SK-N-DZ (cell line): ENCODE measurements at places on chromosomes 11 and 22.

DNA sequence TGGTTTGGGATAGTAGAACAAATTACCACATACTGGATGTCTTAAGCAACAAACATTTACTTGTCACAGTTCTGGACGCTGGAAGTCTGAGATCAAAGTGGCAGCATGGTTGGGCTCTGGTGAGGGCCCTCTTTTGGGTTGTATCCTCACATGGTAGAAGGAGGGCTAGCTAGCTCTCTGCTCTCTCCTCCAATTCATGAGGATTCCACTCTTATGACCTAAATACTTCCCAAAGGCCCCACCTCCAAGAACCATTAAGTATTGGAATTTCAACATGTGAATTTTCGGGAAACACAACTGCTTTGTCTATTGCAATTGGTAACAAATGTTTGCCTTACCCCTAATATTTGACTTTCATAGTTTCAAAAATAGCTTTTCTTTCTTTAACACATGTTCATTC, 52.6 kb downstream of the MUC15 start:
- no peak for DNase-seq

DNA sequence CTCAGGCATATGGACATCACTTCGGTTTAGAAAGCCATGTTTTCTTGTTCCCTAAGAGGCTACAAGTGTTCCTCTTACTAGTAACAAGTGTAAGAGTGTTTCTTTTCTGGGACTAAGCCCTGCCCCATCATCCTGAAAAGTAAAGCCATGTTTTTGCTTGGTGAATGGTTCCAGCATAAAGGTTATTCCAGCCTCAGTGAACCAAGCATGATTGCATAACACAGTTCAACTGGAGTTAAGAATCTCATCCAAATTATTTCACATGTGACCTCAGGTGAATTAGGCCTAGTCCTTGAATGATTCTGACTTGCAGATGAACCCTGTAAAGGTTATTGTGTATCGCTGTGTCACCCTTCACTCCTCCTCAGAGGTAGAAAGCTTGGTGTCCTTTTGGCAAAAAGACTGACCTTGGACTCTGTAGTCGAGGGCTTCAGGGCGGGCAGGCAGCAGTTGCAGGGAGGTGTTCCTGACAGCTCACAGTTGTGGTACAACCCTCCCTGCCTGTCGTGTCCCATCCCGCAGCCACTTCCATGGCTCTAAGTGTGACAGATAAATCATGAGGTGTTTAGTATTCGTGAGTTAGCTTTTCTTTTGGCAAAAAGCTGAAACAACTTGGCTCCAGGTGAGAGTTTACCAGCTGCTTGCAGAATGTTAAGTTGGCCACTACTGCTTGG, 321.8 kb downstream of the CADM1 start:
- no peak for DNase-seq

GRCh38 chr11:65572356-65573051, at the start of gene FAM89B:
Gene FAM89B, plus strand, starts transcription at chr11:65572538. Its CDS starts 132 bp downstream, at chr11:65572670.
- DNase-seq, result peak; percentile 88

DNA sequence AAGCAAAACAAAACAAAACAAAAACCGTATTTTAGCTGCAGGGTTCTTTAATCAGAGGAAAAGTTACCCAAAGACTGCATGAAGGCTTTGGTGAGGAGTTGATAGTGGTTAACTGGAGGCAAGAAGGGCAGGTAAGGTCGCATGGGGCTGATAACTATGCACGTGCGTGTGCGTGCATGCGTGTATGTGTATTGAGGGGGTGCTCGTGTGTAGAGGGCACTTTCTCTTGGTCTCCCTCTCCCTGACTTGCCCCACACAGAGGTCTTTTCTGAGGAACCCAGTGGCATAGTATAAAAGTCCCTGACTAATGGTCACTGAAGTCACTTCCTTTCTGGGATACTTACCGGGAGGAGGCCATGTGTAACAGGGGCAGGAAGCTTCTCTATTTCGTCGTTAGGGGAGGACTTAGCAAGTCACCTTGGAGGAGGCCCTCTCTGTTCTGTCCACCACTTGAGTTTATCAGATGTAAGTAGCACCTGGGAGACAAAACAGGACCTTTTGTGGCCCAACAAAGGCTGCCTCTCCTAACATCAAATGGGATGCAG, 20.1 kb upstream of the FCHSD2 start:
- DNase-seq, result no peak

DNA sequence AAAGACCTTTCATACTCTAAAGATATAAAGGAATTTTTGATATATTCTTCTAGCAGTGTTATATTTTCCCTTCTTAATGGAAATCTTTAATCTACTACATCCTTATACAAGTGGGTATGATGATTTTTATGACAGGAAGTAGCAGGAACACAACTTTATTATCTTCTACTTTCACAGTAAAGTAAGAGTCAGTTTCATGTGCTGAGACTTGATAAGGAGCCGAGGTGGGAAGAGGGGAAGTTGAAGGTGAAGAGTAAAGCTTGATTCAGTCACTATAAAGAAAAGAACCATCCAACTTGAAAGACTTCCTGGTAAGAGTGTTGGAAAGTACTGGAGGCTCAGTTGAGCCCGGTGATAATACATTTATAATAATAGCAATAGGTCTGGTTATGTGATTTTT, 82.1 kb upstream of the PTH start:
- no peak for DNase-seq

DNA sequence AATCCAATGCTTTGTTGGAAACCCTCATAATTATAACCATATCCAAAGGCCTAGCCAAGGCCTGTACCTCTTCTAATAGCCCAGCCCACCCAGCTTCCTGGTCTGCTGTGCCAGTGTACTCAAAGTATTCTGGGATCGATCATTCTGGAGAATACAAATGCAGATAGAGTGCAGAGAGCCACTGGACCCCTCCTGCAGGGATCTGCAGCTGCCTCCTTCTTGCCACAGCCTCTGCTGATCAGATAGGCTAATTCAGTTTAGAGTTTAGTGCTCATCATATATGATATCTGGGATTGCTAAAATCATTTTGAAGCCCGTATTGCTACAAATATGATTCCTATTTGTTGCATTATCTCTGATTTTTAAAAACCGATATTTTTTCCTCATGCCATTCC, 17.5 kb downstream of the CASP5 start:
- peak; percentile 84 for DNase-seq

DNA sequence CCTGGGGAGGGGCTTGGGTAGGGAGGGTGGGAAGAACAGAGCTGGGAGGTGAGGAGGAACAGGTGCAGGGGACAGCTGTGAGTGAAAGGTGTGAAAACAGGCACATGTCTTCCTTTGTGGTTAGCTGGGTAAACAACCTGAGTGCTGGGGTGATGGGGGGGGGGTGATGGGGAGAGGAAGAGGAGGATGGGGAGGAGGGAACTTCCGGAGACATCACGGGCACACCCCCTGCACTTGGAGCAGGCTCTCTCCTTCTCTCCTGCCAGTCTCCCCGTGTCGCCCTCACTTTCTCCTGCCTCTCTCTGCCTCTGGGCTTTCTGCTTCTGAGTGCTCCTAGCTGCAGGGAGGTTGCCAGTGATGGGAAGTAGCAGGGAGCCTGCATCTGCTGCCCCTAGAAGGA, 8.8 kb downstream of the CXCR5 start:
- DNase-seq, result no peak

- DNase-seq, result peak; percentile 17
These were observed 3.1 kb upstream of the COMMD9 start for GRCh38 chr11:36292311-36292722.

DNA sequence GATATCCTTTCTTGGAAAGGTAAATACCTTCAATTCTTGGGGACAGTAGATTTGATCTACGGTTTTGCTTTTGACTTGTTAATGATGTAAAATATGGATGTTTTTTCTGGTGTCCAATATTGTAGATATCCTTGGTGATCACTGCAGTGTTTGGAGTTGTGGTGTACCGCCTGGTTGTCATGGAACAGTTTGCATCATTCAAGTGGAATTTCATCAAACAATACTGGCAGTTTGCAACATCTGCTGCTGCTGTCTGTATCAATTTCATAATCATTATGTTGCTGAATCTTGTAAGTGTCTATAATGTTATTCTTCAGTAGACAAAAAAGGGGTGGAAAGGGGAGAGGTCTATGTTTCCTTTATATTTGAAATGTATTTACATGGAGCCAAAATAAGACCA, 27.4 kb upstream of the MUC15 start:
- no peak for DNase-seq

- DNase-seq, result no peak
These were observed 16.1 kb upstream of the TPP1 start for GRCh38 chr11:6635082-6635932.
